NCI-H187 treated with DMSO at 0.1 percent for 48 hours (cell line): ENCODE measurements at places on chromosomes 6 and 20.

GRCh38 chr6:53412751-53413150 is 64.0 kb upstream of the ELOVL5 start:
- no peak for DNase-seq

DNA sequence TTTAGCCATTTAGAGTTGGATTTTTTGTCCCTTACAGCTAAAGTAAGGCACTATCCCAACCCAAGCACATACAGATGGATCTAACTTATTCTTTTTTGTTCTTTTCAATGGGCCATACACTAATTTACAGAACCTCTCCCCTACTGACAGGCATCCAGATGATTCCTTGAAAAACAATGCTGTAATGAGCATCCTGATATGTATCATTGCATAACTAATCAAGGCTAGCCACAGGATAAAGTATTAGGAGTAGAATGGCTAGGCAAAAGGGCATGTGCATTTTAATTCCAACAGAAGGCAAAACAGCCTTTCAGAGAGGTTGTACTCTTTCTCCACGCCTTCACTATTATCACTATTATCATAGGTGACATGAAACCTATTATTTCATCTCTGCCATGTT is 54.1 kb downstream of the ELOVL5 start:
- no peak for DNase-seq

GRCh38 chr6:22029171-22029570 is 267.7 kb downstream of the PRL start:
- DNase-seq, result no peak

DNA sequence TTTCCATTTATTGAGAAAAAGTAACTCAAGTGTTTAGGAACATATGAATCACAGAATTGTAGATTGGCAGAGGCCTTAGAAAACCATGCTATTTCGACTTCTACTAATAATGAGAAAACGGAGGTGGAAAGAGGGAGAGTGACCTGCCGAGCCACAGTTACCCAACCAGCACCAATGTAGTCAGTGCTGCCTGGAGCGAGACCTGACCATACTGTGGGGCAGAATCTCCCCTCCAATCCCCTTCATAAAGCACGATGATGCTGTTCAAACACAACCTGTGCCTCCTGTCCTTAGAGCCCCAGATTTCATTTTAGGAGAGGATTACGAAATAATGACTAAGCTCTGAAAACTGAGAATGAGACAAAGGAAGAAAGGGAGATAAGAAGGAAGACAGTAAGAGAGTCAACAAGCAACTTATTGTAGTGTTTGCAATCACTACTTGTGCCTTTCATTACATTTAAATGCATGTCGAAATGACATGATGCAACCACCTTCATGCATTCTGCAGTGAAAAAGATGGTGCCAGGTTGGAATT is 70.6 kb downstream of the ATXN1 start:
- DNase-seq, result no peak

DNA sequence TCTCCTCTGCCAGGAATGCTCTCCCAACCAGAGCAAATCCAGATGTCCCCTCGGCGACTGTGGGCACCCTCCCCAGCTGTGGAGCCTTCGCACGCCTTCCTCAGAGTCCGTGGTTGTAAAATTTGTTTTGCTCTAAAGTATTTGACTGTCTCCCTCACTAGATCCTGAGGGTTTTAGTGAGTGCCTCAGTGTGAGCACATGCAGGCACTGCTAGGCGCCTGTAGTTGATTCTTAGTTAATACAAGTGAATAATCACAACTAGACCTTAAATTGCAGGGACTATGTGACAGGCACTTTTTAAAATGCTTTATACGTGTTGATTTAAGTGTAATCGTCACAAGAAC is 680 bp upstream of the MTCH1 start:
- DNase-seq, result no peak

DNA sequence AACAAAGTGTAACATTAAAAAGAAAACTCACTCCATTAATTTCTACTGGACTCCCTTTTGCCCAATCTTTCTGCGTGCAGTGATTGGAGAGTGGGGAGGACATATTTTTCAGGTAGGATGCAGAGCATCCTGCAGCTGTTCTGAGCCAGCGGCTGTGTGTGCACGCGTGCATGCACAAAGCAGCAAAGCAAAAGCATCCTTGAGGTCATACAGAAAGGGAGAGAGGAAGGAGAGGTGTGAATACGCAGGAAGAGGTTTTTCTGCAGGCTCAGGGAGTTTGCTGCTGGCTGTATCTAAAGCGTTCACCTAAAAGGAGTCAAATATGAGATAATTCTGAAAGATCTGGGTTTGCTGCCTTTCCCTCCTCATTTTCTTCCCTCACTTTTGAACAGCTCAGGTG is 108.4 kb downstream of the HUS1B start:
- no peak for DNase-seq
